Lung microvascular endothelial cell (primary cell): ENCODE measurements at places on chromosomes 7 and 10. TPM values are rescaled to one million over a fixed set of nuclear protein-coding genes. Genes with fewer than 3 reads are reported as not detected.

The SH2D4B gene
- total RNA-seq = under 0.01 TPM in 1 of 2 replicates, not detected in the other

GRCh38 chr7:49771427-49772176 is 1.8 kb upstream of the VWC2 start:
- no peak for DNase-seq

DNA sequence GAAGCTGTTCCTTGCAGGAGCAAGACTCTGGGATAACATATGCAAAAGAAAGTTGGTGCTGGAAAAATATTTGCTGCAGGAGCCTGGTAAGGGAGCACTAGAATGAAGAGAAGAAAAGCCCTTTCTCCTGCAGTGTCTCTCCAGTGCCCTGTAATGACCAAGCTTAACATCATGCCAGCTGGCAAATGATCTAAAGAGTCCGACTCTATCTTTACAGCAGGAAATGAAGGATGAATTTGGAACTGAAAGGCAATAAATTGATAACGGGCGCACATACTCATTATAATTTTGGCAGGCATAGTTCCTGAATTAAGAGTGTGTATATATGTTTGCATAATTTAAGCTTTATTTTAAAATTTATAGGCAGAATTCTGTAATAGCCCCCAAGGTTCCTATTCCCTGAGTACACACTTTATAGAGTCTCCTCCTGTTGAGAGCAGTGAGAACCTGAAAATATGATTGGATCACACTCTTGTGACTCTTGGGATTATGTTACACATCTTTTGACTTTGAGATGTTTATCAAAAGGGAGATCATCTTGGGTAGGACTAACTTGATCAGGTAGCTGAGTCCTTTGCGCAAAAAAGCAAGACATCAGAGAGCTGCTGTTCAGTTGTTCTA is 299.0 kb upstream of the MBL2 start:
- no peak for DNase-seq

- no peak for DNase-seq
Measured at GRCh38 chr10:127905848-127906261, 1.0 kb upstream of the PTPRE start.

DNA sequence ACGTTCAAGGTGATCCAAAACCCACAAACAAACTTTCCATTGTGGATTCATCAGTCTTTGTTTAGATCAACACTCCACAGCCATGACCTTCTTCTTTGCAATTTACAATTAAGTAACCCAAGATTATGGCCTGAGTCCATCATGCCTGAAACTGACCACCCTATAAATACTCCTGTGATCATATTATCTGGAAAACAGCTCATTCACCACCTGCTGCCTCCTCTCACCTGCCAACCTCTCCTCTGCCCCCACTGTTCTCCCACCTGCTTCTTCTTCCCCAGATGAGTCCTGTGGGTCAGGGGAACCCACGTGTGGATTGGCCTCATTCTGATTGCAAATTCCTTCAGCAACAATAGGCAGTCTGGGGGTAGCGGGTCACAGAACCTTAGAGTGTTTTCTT is 81.4 kb downstream of the ABLIM1 start:
- no peak for DNase-seq

DNA sequence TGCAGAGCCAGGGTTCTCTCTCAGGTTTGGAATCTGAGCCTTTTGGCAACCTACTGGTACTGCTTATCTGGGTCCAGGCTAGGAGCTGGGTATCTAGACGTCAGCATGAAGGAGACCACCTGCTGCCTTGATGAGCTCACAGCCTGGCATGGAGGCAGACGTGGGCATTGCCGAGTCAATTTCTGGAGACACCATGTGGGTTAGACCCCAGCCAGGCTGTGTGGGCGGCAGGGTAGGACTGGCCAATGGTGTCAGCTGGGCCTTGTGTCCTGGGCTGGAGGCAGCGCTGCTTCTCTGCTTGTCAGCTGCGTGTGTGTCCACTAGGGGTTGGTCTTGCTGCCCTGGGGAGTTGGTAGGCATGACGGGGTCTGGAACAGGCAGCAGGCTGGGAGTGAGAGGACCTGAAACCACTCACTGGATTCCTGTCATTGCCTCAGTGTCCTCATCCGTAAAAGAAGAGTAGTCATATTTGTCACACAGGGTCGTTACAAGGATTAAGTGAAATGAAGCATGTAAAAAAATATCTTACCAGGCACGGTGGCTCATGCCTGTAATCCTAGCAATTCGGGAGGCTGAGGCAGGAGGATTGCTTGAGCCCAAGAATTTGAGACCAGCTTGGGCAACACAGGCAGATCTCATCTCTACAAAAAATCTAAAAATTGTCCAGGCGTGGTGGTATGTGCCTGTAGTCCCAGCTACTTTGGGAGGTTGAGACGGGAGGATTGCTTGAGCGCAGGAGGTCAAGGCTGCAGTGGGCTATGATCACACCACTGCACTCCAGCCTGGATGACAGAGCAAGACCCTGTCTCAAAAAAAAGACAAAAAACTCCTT is 31.7 kb upstream of the ANKRD2 start:
- DNase-seq = no peak

GRCh38 chr10:12628964-12629766 is 279.8 kb downstream of the CAMK1D start:
- no peak for DNase-seq

DNA sequence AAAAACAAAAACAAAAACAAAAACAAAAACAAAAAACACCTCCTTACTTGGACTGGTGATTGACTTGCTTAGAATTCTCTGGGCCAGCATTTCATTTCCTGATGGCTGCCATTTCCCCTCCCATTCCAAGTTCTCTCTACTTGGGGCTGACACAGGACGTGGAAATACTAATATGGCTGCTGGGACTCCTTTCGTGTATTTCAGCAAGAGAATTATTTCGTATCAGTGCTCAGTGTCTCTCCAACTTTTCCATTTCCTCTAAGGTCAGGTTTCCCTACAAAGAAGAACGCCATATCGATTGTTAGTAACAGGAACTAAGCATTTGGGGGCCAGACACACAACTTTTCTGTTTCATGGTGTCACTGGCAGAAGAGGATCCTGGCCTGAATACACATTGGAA is 22.5 kb upstream of the VAX1 start:
- no peak for DNase-seq

The IDI2 gene
- total RNA-seq = not detected in 2 replicates
